Fibroblast of skin of left biceps (primary cell): ENCODE measurements at places on chromosomes 2 and 18.

DNA sequence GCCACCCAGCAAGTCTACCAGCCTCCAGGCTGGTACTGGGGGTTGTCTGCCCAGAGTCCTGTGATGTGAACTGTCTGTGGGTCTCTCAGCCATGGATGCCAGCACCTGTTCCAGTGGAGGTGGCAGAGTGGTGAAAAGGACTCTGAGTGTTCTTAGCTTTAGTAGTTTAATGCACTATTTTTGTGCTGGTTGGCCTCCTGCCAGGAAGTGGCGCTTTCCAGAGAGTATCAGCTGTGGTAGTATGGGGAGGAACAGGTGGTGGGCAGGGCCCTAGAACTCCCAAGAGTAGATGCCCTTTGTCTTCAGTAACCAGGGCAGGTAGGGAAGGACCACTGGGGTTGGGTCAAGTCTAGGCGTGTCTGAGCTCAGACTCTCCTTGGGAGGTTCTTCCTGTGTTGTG, 356.7 kb downstream of the STK39 start:
- no peak for DNase-seq

GRCh38 chr2:100426384-100426720, 8.9 kb upstream of the CHST10 start:
- DNase-seq: no peak

DNA sequence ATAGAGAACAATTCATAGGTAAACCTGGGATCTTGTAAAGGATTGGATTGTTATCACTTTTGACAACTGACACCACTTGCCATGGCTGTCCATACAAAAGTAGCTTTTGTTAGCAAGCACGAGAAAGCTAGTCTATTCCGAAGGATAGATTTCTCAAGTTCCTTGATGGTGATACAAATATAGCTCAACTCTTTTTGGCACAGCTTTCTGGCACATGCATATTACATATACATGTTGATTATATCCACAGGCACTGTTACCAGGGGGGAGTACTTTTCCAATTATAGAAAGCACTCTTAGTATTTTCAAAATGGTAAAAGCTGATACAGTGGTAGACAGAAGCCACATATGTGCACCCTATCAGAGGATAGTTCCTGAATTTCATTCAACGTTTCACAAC, 168.9 kb downstream of the UPP2 start:
- DNase-seq: no peak

DNA sequence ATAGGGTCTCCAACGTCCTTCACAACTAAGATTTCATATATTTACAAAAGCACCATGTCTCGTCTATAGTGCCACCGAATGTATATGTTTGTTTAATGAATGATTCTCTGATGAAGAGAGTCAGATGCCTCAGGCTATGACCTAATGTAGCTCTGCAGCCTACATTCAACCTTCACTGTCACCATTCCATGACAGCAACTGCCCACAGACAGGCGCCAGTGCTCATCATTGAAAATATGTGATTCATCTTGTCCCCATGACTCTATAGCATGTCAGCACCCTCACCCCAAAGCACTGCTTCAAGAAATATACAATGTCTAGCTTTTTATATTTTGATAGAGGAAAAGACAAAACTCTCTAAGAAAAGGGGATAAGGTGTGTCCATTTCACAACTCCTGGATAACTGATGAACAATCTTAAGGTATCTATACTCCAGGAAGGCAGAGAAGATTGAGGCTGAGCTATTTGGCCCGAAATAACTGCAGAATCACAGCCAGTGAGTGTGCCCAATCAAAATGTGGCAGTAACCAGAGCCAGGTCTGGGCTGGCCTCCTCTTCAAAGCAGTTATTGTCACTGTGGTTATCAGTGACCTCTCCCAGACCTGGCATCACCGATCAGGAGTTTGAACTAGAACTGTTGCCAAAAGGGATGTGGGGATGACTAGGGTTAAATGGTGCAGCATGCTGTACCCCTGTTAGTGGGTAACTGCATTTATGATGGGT, 246.6 kb downstream of the SETBP1 start:
- DNase-seq: no peak

GRCh38 chr2:102436323-102436722, 13.4 kb downstream of the IL18RAP start:
- DNase-seq: no peak

DNA sequence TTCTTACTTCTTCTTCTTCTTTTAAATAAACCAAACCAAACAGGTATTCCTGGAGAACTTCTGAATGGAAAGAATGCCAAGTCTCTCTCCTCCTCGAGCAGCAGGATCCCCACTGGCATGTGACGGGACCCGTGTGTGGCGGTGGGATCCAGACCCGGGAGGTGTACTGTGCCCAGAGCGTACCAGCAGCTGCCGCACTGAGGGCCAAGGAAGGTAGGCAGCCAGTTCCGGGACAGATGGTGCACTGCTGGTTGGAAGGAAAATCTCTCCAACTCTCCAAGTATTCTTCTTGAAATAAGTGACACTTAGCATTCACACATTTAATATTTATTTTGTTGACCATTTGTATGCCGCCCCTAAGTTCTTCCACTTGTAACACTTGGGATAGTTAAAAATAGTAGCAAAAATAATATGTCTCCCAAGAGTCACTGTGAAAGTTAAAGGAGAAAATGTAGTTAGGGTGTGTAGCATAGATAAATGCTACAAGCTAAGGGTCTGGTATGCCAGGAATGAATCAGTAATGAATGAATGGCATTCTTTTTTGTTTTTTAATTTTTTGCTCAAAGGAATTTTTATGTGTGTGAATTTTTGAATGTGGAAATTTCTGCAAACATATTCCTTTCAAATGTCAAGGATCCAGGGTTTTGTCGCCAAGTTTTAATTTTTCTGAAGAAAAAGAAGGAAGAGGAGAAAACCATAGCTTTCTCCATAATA, 349.9 kb downstream of the THSD7B start:
- DNase-seq: no peak

DNA sequence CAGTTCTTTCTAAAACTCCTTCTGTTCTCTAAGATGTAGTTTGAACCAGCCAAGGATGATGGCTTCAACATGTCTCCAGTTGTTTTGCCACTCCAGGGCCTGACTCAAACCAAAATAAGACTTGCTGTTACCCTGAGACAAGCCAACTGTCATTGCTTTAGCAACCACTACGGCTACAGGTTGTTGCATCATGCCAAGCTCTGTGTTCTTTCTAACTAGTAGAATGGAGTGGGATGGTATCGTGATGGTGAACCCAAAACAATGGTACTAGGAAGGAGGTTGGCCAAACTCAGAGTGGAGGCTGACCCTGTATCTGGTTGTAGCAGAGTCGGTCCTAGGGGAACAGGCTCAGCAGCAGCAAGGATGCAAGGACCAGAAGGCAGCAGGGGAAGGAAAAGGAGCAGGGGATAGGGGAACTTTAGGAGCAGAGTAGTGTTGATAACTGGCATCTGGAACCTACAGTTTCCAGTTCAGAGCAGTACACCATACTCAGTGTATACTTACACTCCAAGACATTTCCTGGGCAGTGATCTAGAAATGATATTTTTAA, 51.6 kb downstream of the PDK1 start:
- no peak for DNase-seq

- DNase-seq: no peak
Measured at GRCh38 chr18:6362559-6363129, 52.1 kb downstream of the L3MBTL4 start.

GRCh38 chr2:196590286-196590685, 49.2 kb upstream of the CCDC150 start:
- no peak for DNase-seq

GRCh38 chr2:154240921-154241379, 369.2 kb downstream of the GALNT13 start:
- DNase-seq: no peak

DNA sequence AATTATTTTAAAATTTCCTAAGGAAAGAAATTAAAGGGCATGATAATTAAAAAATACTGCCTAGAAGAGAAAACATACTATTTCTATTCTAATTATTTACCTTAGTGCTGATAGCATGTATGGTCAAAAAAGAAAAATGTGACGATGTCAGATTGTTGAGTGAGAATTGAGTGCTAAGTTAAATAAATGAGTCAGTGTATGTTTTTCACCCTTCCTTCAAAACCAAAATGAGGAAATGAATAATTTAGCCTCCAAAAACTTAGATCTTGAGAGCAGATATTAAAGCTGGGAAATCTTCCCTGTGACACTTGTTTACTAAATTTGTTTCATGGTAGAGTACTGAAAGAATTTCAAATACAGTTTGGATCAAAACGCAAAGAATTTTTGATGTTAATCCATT, 58.6 kb upstream of the NYAP2 start:
- no peak for DNase-seq

DNA sequence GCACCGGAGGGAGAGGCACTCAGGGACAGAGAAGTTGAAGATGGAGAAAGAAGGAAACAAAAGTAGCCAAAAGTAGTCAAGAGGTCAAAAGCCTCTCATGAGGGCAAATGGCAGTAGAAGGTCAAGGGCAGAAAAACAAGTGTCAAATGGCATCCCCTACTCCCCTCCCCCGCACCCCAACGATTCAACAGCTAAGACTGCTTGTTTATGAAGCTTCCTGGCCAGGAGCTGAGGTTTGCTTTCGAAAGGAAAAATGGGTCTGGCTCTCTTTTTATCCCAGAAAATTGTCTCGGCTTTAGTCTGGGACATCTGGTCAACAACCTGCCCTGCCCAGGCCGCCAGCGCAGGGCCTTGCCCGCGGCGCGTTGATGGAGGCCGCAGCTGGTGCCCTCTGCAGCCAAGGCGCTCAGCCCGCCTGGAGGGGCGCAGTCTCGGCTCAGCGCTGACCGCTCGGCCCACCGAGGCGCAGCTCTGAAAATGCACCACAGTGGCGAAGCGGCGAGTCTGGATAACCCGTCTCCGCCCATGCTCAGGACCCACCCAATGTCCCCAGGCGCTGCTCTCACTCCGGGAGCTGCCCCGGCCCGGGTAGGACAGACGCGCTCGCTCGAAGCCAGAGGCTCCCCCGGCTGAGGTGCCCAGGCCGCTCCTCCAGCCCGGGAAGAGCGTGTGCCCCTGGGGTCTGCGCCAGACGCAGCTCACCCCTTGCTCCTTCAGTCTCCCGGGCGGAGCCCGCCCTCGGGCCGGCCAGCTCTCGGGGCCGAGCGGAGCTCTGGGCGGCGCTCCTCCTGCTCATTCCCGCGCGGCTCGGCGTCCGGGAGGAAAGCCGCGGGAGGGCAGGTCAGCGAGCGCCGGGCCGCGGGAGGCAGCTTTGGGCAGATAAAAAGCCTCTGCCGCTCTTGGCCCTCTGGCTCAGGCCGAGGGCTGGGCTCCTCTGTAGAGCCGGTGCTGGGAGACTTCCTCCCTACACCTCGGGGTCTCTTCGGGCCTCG, 1.8 kb upstream of the TBR1 start:
- no peak for DNase-seq
